ENCODE measurements at places on chromosomes 11 and 22.

DNA sequence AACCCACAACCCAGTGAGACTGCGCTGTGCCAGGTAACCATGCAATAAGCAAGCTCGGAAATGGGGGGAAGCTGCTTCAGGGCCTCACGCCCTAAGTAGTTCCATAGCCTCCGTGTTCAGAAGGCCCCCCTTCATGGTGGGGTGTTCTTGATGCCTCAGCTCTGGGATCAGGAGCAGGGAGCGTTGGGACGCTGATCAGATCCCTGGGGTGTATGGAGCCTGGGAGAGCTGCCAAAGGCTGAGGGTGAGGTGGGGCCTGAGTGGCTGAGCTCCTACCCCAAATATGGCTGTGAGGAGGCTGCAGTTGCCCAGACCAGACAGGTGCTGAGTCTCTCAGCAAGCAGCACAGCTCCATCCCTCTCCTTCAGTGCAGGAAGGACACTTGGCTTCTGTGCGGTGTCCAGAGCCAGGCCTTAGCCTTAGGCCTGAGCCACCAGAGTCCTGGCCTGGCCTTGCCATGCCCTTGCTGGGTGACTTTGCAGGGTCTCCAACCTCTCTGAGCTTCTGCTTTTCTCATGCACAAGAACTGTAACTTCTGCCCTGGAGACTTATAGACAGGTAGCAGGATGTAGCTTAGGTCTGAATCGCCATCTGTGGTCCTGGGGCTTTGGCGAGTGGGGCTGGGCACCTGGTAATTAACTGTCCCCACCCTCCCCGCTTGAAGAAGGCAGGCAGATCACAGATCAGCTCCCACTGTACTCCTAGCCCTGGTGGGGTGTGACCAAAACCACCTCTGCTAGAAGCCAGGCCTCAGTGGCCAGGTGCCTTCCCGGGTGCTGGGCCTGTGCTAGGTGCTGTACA is 5.3 kb downstream of the MMP11 start:
- no peak for DNase-seq

DNA sequence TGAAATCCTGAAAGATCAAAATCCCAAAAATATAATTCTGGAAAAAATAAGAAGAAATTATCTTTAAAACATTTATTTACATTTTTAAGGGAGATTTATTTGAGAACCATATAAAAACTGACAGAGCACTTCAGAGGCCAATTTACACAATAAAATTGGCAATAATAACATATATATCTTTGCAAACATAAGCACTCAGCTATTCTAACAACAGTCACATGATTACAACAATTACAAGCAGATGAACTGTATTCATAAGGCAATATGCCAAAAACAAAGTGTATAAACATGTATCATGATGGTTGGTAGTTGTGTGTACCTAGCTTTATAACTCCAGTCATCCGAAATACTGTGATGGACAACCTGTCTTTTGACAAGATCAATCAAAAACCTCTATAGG is 17.7 kb upstream of the RASSF10 start:
- no peak for DNase-seq

DNA sequence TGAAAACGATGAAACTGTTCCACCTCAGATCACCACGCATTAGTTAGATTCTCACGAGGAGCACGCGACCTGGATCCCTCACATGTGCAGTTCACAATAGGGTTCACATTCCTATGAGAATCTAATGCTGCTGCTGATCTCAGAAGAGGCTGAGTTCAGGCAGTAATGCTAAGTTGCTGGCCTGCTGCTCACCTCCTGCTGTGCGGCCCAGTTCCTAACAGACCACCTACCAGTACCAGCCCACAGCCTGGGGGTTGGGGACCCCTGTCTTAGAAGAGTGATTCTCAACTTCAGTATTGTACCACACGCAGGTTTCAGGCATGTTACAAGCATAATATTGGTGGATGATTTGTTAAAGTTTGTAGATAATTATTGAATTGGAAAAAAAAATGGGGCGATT is 182.7 kb downstream of the BLID start:
- no peak for DNase-seq

- DNase-seq: no peak
Measured at GRCh38 chr11:69306821-69307220, 12.9 kb downstream of the MYEOV start.

DNA sequence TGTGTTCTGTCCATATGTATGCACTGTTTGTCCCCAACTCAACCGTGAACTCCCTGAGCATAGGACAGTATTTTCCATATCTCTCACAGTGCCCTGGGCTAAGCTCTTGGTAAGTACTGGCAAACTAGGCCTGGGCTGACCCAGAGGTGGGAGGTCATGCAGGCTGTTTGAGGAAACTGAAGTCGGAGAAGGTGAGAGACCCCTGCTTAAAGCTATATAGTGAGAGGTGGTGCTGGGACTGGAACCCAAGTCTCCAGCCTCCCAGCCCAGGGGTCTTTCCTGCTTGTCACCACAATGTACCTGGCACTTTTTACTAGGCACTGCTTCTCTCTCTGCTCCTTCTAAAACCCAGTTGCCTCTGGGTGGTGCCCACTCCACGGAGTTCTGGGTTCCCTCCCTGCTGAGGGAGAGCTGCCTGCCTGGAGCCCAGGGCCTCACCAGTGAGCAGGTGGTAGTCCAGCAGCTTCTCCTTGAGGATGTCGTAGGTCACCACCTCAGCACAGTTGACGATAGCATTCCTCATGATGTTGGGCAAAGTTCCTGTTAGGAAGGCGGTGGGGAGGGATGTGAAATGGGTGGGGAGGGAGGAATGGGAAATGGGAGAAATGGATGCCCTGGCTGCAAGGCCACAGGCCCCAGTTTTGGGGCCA is 4.7 kb downstream of the UCP3 start:
- DNase-seq: no peak

DNA sequence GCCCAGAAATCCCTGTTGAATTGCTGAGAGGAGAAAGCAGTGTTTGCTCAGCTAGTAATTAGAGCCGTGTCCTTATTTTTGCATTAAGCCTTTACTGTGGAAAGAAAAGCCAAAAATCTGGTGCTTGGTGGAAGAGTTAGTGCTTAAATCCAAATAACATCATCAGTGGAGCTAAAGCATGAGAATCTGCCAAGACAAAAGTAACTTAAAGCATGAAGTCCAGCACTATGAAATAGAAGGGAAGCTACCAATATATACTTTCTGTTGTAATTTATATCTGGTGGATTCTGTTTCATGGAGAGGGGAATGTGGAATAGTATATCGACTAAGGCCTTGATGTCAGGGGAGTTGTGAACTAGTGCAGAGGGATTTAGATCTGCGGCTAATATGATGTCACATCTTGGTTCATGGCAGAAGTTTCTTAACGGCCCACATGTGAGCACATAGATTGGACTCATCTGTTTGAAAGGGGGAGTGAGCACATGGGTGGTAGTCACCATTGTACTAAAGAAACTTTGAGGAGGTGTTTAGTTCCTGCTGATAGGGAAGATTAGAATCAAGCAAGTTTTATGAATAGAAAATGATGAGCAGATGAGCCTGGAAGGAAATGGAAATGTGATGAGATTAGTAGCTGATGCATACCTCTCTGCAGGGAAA is 224.4 kb upstream of the MTNR1B start:
- no peak for DNase-seq

Data from stimulated activated CD4-positive, alpha-beta T cell treated with anti-CD3 and anti-CD28 coated beads, Interleukin-15, amount 100 ng/mL, for 1 hour (primary cell).